Putamen (tissue), 1 donor: ENCODE measurements at places on chromosomes 12 and 14.

DNA sequence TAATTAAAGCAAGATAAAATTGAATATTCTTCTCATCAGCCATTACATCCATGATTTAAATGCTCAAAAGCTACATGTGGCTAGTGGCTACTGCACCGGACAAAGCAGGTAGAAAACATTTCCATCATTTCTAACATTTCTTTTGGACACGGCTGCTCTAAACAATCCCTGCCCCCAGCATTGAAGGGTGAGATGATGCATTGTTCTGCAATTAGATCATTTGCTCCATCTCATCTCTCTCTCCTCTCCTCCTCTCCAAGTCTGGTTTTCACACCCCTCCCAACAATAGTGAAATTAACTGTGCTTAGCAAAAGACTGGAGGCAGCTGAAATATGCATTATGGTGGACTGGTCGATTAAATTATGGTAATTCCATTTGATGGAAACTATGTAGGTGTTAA is 288.5 kb downstream of the KSR2 start:
- DNase-seq: no peak

GRCh38 chr14:52553671-52554575 is 1.3 kb downstream of the GPR137C start:
- peak; percentile 88 for DNase-seq

DNA sequence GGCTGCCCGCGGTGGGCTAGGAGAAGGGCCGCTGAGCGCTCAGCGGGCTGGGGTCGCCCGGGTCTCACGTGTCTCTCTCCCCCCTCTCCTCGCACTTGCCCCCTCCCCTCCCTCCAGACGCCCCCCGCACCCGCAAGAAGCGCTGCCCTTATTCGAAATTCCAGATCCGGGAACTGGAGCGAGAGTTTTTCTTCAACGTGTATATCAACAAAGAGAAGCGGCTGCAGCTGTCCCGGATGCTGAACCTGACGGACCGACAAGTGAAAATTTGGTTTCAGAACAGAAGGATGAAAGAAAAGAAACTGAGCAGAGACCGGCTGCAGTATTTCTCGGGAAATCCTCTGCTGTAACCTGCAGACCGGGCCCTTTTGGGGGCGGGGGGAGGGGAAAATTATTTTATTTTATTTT is 314 bp upstream of the HOTAIR start:
- DNase-seq: no peak

- no peak for DNase-seq
These were observed 21.7 kb downstream of the PRORP start for GRCh38 chr14:35144029-35144428.

- DNase-seq: no peak
These were observed 7.1 kb upstream of the CGRRF1 start for GRCh38 chr14:54502602-54503001.

GRCh38 chr14:95464514-95464913 is 51.9 kb downstream of the SYNE3 start:
- DNase-seq: no peak

DNA sequence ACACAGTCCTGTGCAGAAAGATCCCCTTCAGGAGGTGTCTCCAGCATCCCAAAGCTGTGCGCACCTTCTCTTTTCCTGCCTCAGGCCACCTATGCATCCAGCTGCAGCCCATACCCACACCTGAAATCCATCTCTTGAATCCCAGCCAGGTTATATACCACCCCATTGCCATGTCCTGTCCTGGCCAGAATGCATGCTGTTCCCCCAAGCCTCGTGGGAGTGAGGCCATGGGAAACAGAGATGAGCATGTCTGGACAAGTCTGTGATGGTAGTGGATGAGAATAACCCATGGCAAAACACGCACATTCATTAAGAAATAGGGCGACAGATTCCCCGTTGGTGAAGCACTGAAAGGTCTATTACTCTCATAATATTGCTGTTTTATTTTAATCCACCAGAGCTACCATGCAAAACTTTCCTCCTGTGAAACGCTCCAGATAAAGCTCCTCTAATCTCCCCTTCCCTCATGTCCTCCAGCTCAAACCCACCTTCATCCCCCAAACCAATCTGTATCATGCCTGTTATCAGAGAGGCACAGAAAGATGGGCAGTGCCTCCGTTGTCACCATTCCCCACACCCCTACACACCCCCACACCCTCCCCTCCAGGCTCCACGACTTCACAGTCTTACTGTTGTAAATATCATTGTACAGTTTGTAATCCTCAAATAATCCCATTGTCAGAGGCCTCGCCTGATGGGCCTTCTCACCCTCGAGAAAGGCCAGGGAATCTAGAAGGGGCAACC is 97.5 kb upstream of the FKBP4 start:
- no peak for DNase-seq

DNA sequence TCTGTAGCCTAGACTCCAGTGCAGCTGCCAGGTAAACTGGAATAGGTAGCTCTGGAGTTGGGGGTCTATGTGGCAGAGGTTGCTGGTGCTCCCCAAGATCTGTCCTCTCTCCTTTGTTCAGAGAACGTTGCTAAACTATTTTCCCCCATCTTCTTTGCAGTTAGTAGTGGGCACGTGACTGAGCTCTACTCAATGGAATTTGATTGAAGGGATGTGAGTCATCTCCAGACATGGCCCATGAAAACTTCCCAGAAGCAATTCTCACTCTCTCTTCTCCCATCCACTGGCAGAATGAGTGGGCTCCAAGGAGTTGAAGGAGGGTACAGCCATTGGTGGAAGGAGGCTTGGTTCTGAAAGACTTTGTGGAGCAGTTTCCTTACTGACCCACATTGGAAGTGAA is 44.0 kb downstream of the PAH start:
- DNase-seq: no peak

- DNase-seq: no peak
These were observed 112.6 kb downstream of the CALM1 start for GRCh38 chr14:90509403-90509802.

- DNase-seq: no peak
These were observed 765.2 kb downstream of the NOVA1 start for GRCh38 chr14:25832585-25832984.

DNA sequence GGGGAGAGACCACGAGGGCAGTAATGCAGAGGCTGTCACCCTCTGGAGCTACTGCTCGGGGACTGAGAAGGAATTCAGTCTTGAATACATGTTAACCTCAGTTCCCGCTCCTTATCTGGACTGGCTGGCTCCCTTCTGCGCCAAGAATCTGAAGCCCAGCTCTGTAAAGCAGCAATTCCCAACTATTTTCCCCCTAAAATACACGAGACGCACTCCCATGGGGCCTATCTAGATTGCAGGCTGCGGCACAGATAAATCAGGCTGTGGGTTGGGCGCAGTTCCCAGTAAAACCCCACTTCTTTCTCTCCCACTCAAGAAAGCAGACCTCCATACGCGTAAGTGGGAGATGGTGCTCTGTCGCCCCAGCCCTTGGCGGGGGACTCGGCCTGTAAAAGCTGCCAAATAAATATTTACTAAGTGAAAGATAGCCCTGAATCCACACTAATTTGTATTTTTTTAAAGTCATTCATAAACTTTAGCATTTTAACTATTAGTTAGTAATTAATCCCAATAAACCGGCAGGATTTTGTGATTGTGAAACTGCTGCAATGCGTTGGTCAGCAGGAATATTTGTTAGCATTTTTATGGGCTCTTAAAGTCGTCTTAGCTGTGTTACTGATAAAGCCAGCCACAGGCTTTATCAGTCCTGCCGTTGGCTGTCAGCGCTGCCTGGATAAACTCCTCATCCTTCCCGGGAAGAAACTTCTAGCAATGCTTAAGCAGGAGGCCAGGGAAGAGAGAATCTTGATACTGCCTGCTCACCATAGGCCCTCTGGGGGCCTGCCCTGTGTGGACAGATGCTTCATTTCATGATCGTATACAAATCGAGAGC is 17.8 kb downstream of the FBXL14 start:
- no peak for DNase-seq

- DNase-seq: peak; percentile 99
These were observed at the start of gene TAOK3 for GRCh38 chr12:118372541-118373495. TAOK3 (minus strand) TSS chr12:118372907; CDS start chr12:118255567, 117,340 bp downstream.

GRCh38 chr12:51389302-51389999 is 1.8 kb downstream of the GALNT6 start:
- DNase-seq: no peak

- no peak for DNase-seq
These were observed 2.9 kb downstream of the CIPC start for GRCh38 chr14:77100961-77101360.
